ENCODE measurements at places on chromosomes 4 and X.

GRCh38 chrX:5775846-5776430 is 452.7 kb downstream of the NLGN4X start:
- no peak for DNase-seq

DNA sequence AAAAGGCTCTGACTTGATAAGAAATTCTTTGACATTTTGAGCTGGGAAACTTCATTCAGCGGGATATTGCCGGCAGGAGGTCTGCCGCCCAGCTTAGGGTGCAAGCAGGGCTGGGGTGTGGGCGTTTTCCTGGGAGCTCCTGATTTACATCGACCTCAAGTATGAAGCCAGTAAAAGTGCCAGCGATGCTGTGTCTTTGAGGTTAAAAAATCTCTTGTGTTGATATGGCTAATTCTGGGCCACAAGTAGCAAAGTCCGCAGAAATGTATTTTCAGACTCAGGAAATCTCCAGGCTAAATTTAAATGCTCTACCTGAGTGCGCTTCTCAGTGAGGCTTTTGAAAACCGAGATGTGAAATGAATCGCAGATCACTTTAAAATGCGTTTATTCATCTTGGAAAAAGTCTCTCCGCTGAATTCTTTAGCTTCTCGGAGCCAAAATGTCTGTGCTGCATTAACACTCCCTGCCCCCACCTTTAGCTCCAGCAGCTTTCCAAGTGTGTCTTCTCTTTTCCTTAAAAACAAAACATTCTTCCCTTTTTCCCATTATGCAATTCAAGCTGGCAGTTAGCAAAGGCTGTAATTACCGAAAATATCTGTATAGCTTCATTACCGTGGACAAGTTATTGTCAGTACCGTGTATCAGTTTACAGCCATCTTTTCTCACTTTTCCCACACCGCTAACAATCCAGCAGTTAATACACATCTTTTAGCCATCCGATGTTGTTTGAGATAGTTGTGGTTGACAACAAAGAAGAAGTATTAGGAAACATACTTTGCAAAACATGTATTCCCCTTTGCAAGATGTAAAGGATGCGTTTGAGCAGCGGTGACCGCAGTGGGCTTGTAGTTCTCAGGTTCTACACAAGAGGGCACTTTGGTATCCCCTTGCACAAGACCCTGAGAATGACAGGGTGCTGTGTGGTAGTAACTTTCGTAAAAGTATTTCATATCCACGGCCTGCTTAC is 136.0 kb upstream of the STX18 start:
- no peak for DNase-seq

GRCh38 chrX:11967986-11968869 is 170.0 kb upstream of the FRMPD4 start:
- no peak for DNase-seq

GRCh38 chr4:146159384-146160058 is 16.0 kb upstream of the LSM6 start:
- DNase-seq, result no peak

- DNase-seq, result no peak
Observed at GRCh38 chr4:82688091-82688795, 110.4 kb downstream of the SCD5 start.

- DNase-seq, result no peak
Observed at GRCh38 chr4:145283909-145284308, 103.5 kb upstream of the OTUD4 start.

GRCh38 chr4:98493296-98493695 is 165.1 kb downstream of the TSPAN5 start:
- no peak for DNase-seq

GRCh38 chrX:136525738-136526606 is 6.0 kb upstream of the VGLL1 start:
- no peak for DNase-seq

DNA sequence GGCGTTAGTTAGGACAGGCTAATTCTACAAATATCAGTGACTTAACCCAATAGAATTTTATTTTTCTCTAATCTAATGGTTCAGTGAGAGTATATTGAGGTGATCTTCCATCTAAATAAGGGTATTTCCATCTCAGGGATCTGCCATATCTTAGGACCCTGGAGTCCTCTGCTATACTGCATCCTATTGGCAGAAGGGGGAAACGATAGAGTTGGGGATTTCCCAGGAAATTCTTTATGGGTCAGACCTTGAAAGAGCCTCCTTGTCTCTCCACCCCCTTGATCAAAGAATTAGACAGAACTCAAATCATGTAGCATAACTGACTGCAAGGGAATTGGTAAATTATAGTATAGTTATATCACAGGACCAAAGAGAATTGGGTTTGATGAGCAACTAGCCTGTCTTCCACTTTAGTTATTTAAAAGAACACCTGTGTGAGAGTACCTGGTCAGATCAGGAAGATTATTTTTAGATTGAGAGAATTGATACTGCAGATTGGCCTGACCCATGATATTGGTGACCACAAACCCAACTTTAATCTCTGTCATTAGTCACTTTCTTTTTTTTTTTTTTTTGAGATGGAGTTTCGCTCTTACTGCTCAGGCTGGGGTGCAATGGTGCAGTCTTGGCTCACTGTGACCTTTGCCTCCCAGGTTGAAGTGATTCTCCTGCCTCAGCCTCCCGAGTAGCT is 25.6 kb downstream of the SMARCA5 start:
- no peak for DNase-seq

GRCh38 chr4:1354136-1354982 is 7.4 kb downstream of the UVSSA start:
- no peak for DNase-seq

Measured in stimulated activated CD8-positive, alpha-beta memory T cell treated with anti-CD3 and anti-CD28 coated beads, Interleukin-7, amount 100 ng/mL, for 1 hour (primary cell).